ENCODE measurements at places on chromosomes 6 and 20. TPM values are rescaled to one million over a fixed set of nuclear protein-coding genes. Genes with fewer than 3 reads are reported as not detected.

CYP24A1 gene
- total RNA-seq: not detected

HLA-F gene
- 172 TPM for total RNA-seq

PTCRA gene
- not detected for total RNA-seq

PBOV1 gene
- total RNA-seq: not detected

MEI4 gene
- total RNA-seq: not detected

CTCFL gene
- total RNA-seq: not detected

OPRM1 gene
- total RNA-seq: not detected

POU5F1 gene
- not detected for total RNA-seq

LY6G6C gene
- total RNA-seq: not detected

PRL gene
- 0.60 TPM for total RNA-seq

PNLDC1 gene
- total RNA-seq: 0.34 TPM

DNA sequence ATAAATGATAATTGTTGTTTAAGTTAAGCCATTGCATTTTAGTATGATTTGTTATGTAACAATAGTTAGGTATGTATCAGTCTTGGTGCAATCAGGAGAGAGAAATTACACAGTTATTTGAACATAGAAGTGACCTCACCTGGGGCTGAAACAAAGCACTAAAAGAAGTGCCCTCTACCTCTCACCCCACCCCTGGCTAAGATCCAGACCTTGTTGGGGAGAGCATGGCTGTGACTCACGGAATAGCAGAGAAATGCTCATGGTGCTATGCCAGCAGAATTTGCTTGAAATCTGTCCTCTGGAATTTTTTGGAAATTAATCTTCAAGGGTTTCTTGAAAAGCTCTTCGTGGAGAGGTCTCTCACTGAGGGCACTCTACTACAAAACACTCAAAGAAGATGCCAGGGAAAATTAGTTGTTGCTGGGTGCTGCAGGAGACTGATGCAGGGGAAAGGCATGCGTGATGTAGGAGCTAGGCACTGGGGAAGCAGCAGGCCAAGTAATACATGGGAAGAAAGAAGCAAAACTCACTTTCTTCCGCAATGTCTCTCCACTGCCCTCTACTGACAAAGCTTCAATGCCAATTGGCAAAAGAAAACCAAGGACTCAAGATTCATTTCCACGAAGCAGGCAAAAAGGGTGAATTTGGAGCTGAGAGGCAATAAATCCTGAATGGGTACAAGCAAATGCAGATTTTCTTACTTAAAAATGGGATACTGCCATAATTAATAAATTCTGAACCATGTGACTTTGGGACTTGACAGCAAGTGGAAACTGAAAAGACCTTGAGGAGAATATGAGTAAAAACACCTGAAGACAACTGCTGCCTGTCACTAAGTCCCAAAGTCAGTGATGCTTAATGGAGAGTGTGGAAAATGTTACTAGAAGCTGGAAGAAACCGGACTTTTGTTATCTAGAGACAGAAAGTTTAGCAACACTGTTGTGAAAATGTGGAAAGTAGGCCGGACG is 136.3 kb upstream of the ZNF184 start:
- DNase-seq: no peak

DNA sequence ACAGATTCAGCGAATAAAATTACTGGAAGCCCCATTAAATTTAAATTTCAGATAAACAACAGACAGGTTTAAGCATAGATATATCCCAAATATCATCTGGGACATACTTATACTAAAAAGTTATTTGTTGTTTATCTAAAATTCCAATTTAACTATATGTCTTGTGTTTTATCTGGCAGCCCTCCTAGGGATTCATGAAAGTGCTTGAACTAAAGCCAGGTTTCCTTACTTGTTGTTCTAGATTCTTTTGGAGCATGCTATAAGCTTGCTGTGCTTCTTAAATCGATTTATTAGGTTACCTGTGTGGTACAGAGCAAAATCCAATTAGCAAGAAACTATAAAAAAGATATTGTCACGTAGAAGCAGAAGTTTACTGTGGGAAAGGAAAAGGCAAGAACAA is 202.5 kb upstream of the GMDS start:
- DNase-seq: no peak

DNA sequence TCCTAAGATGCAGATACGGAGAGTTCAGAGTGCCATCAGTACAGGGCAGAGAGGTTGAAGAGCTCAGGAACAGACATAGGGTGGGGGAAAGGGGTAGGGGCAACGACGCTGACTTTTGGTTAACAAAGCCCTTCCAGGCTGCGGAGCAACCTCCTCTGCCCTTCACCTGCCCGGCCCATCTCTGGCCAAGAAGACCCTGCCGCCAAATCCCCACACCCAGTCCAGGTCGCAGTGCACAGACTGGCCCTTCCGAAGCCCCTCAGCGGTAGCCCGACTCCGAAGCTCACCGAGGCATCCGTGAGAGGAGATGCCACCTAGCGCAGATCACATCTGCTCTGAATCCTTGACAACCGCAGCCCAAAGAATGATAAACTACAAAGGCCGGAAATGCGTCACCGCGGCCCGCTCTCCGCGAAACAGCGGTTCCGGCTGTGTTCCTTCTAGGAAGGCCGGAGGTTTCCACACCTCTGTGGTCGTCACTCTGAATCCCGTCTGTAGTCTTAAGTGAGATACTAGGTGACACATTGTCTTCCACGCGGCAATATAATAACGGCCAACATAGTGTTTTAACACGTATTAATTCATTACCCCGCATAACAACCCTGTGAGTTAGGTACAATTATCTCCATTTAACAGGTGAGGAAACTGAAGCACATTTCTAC is at the start of gene ZSCAN23:
Gene ZSCAN23 (minus strand): TSS at position 380 of the 662 bp plus-strand sequence. CDS start 7,225 bp downstream, outside the sequence.
- DNase-seq: peak; percentile 94

GRCh38 chr6:88539295-88539764 is 373.2 kb upstream of the CNR1 start:
- DNase-seq: no peak

- DNase-seq: no peak
These were observed 101.9 kb upstream of the ARMC2 start for GRCh38 chr6:108746366-108746765.

DNA sequence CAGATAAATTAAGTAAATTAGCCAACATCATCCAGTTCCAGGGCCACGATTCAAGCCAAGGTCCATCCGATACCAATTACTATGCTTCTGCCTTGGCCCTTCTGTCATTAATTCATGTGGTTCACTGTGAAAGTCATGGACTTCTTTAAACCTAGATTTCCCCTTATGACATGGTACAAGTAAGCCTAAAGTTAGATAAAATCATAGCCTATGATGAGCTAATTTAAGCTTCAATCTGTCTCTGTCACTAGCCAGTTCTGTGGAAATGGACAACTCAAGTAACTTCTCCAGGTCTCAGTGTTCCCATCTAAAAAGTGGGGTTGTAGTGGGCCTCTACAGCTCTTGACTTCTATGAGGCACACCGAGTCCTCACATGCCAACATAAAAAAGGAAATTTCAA is 225.5 kb upstream of the MARCKS start:
- no peak for DNase-seq

- DNase-seq: no peak
These were observed 19.9 kb downstream of the TREML4 start for GRCh38 chr6:41247882-41248705.

DNA sequence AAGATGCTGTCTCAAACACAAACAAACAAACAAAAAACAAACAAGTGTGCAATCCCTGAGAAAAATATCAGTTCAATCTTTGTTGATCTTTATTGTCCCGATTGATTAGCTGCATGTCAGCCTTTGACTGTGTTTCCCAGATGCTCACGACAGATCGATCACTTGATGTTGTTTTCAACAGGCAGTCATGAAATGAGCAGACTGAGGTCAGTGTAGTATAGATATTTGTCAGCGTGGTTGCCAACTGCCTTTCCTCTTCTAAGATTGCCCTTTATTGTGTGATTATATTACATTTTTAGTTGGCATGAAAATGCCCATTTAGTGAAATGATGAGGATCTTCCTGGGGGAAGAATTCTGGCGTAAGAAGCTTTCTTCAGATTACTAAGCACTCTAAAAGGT is 25.6 kb downstream of the UTRN start:
- peak; percentile 63 for DNase-seq

GRCh38 chr6:122695188-122695587 is 84.3 kb upstream of the FABP7 start:
- no peak for DNase-seq

GRCh38 chr20:13009682-13010406 is 1.1 kb downstream of the SPTLC3 start:
- DNase-seq: peak; percentile 26

DNA sequence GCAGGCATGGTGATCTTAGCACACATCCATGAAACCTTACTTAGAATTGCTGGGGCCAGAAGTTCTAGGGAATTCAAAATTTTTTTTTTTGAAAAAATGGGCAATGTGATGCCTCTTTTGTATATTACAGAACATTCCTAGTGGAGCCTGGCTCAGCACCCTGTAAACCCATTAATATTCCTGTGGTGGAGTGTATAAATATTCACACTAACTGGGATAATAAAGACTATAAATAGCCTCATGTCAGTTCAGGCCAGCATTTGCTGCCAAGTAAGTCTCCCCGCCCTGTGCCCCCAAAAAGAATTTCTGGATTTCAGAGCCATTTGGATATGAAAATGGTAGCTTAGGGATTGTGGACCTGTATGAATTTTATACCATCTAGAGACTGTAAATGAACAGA is 14.8 kb downstream of the BANF2 start:
- no peak for DNase-seq

GRCh38 chr6:142902636-142903053 is 42.3 kb downstream of the HIVEP2 start:
- DNase-seq: peak; percentile 90

- no peak for DNase-seq
These were observed 4.2 kb upstream of the PHIP start for GRCh38 chr6:79082304-79082703.

DNA sequence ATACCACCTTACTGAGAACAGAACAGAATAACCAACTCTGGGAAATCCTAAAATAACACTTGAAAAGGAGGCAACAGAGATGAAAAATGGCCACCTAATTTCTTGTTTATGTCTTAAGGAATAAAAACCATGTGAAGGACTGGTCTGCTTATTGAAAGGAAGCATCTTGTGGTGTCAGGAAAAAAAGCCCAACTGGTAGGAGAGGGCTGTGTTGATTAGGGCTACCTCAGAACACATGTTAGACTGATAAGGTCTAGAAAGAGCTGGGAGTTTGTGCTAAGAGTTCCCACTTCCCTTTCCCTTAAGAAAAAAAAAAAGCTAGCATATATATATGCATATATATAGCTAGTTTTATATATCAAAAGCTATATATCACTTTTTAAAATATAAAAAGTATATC is 425.3 kb upstream of the BTBD3 start:
- no peak for DNase-seq

- DNase-seq: peak; percentile 54
These were observed 18.7 kb downstream of the ADRM1 start for GRCh38 chr20:62321521-62321948.

DNA sequence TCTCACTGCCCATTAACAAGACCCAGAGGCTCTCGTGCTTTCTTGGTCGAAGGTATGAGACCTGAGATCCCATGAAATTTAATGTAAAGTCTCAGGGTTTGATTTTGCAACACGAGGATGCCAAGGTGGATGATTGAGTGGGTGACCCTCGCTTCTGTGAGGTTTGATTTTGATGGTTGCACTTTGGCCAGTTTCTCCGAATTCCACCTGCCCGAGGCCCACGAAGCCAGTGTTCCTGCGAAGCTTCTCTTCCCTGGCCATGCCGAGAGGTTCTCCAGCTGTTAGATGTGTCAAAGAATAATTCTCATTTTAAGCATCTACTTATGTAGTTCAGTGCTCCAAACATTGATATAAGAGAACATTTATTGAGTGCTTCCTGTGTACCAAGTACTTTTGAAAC is at the start of gene KIF25:
Gene KIF25 (plus strand): TSS at position 30 of the 400 bp plus-strand sequence. CDS start 31,915 bp downstream, outside the sequence.
- no peak for DNase-seq

- DNase-seq: peak; percentile 7
These were observed 65.6 kb downstream of the THBS2 start for GRCh38 chr6:169188051-169188470.

DNA sequence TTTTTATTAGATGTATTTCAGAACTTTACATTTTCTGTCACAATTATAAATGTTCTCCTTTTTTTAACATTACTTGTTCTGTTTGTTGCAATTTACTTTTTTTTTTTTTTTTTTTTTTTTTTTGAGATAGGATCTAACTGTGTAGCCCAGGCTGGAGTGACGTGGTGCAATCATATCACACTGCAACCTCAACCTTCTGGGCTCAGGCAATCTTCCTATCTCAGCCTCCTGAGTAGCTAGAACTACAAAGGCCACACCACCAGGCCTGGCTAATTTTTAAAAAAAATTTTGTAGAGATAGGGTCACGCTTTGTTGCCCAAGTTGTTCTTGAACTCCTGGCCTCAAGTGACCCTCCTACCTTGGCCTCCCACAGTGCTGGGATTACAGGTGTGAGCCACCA is 15.1 kb upstream of the MBOAT1 start:
- no peak for DNase-seq

- peak; percentile 55 for DNase-seq
These were observed 995 bp upstream of the GSTA4 start for GRCh38 chr6:52995913-52996645.

DNA sequence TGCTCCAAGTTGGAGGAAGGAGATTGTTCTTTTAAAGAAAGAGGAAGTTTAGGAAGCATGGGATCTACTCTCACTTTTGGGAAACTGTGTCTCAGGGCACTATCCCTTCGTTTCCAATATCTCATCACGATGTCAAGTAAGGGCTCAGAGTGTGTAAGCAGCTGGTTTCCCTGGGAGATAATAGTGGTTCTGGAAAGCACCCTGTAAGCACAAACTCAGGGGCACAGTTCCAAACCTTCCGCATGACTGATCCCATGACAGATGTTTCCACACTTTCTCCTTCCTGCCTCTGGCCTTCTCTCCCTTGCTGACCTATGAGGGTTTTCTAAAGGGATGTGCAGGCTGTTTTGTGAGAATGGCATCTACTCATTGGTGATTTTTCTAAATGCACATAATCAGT is 33.9 kb downstream of the ADTRP start:
- DNase-seq: no peak

DNA sequence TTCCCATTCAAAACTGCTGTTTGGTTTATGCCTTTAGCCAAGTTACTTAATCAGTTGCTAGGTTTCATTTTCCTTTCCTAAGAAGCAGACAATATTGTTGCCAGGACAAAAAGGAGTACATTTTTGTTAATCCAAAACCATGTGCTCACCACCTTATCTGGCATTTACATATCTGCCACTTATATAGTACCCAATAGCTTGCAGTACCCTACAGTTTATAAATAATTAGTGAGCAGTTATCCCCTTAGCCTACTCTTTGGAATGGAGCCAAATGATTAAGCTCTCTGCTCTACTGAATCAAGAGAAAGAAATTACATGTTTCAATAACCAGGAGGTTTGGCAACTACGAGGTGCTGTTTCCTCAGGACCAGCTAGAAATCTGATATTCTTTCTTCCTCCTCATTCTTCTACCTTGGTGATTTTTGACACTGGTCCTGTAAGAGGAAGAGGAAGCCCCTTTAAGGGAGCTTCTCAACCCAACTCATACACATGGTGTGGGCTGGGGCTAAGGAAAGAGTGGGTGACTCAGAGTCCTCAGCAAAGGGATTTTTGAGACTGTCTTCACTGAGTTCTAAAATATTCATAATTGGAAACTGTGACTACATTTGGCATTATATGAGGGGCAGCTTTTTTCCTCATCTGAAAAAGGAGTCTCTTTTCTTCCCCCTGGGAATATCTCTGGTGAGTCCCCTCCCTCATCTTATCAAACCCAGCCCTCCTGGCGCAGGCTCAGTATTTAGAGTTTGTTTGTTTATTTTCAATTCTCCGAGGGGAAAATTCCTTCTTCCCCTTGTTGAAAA is 1.5 kb downstream of the ZNFX1 start:
- peak; percentile 82 for DNase-seq

Data from activated CD8-positive, alpha-beta T cell treated with anti-CD3 and anti-CD28 coated beads for 36 hours (primary cell).